ENCODE measurements at places on chromosomes 6 and 20. TPM values are rescaled to one million over a fixed set of nuclear protein-coding genes. Genes with fewer than 3 reads are reported as not detected.

GRCh38 chr20:1394686-1395085 lies 1.8 kb upstream of the FKBP1A start:
- H3K4me1 ChIP-seq: peaks cover 37% of the 10 kb centered on the region
- DNase-seq: no peak
- no peak overlapping the region for H3K27ac ChIP-seq
- H3K36me3 ChIP-seq: no peaks in the 10 kb centered on the region
- H3K27me3 ChIP-seq: no peaks in the 10 kb centered on the region
- no peak overlapping the region for H3K4me3 ChIP-seq

The TP53TG5 gene
- total RNA-seq: not detected

GRCh38 chr6:157469378-157469777 lies 88.4 kb downstream of the ZDHHC14 start:
- no peak overlapping the region for H3K4me3 ChIP-seq
- no peaks in the 10 kb centered on the region for H3K27me3 ChIP-seq
- H3K27ac ChIP-seq: no peak overlapping the region
- no peaks in the 10 kb centered on the region for H3K36me3 ChIP-seq
- DNase-seq: no peak
- no peaks in the 10 kb centered on the region for H3K4me1 ChIP-seq

DNA sequence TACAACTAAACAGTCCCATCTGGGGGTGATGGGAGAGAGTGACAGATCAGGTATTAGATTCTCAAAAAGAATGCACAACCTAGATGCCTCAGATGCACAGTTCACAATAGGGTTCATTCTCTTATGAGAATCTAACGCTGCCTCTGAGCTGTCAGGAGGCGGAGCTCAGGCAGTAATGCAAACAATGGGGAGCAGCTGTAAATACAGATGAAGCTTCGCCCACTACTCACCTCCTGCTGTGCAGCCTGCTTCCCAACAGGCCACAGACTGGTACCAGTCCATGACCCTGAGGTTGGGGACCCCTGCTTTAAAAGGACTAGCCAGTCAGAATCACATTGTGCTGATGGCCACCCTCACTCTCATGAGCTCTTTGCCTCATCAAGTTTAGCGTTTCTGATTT lies 247.0 kb upstream of the KCNQ5 start:
- H3K27ac ChIP-seq: no peak overlapping the region
- H3K27me3 ChIP-seq: no peaks in the 10 kb centered on the region
- DNase-seq: no peak
- no peaks in the 10 kb centered on the region for H3K36me3 ChIP-seq
- no peak overlapping the region for H3K4me3 ChIP-seq
- H3K4me1 ChIP-seq: no peaks in the 10 kb centered on the region

DNA sequence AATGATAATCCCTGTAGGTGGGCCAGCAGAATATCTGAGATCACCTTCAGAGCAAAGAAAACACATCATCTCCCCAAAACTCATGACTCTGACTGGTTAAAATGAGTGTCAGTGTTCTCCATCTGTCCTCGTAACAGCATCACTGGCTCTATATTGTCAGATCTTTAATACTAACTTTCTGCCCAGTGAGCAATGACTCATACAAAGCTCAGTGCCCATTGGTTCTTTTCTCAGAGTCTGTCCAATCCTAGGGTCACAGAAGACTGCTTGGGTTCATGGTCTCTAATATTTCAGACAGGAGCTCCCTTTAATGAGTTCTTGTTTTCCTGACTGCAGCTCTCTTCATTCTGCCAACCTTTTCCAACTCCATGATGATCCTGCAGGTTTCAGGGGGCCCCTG lies 36.4 kb downstream of the HLA-DPB1 start:
- no peaks in the 10 kb centered on the region for H3K36me3 ChIP-seq
- no peak overlapping the region for H3K4me3 ChIP-seq
- peaks cover 22% of the 10 kb centered on the region for H3K27me3 ChIP-seq
- H3K4me1 ChIP-seq: no peaks in the 10 kb centered on the region

The GRIK2 gene
- total RNA-seq: not detected

- no peak overlapping the region for H3K4me3 ChIP-seq
- no peak for DNase-seq
- no peak overlapping the region for H3K27ac ChIP-seq
- H3K36me3 ChIP-seq: no peaks in the 10 kb centered on the region
- H3K27me3 ChIP-seq: no peaks in the 10 kb centered on the region
Measured at GRCh38 chr20:20744170-20744725, 31.8 kb upstream of the RALGAPA2 start.

DNA sequence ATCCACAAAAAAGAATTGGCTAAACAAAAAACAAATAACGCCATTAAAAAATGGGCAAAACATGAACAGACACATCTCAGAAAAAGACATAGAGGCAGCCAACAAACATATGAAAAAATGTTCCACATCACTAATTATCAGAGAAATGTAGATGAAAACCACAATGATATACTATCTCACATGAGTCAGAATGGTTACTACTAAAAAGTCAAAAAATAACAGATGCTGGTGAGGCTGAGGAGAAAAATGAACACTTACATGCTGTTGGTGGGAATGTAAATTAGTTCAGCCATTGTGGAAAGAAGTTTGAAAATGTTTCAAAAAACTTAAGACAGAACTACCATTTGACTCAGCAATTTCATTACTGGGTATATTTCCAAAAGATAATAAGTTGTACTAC lies 430.1 kb upstream of the JAG1 start:
- DNase-seq: no peak
- no peak overlapping the region for H3K4me3 ChIP-seq
- H3K4me1 ChIP-seq: no peaks in the 10 kb centered on the region
- H3K27me3 ChIP-seq: no peaks in the 10 kb centered on the region
- no peak overlapping the region for H3K27ac ChIP-seq

DNA sequence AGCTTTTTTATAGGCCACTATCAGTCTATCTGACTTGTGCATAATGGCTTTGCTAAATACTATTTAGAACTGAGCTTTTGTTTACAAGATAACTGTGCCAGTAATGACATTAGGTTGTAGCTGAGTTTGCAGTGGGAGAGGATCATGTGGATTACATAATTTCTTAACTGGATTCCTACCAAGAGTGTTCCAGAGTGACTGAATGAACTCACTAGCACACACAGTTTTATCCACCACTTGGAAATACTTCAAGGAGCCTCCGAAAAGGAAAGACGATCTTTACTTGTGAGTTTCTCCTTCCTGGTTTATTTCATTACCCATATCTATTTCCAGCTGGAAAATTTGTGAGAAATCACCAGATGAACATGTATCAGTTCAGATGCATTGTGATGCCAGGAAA lies 10.9 kb upstream of the SYNE1 start:
- no peak overlapping the region for H3K27ac ChIP-seq
- no peaks in the 10 kb centered on the region for H3K36me3 ChIP-seq
- H3K27me3 ChIP-seq: no peaks in the 10 kb centered on the region
- no peak overlapping the region for H3K4me3 ChIP-seq
- no peaks in the 10 kb centered on the region for H3K4me1 ChIP-seq

DNA sequence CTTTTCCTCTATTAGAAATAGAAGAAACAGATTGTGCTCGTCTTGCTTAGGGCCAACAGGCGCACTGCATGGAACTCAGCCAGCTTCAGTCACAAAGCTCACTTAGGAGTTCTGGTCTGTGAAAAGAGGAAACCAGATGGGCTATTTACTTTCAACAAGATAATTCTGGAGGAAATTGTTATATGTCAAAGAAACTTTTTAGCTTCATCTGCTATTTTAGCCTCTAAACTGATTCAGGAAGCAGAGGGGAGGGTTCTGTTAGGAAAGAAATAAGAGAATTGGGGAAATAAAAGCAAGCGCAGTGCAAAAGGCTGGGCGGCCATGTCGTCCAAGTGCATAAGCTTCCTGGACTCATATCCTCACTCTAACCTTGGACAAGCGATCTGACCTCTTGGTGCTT lies 21.3 kb downstream of the PRKN start:
- no peaks in the 10 kb centered on the region for H3K4me1 ChIP-seq
- H3K27me3 ChIP-seq: no peaks in the 10 kb centered on the region
- no peaks in the 10 kb centered on the region for H3K36me3 ChIP-seq
- no peak for DNase-seq

The FAXC gene
- not detected for total RNA-seq

- H3K4me3 ChIP-seq: no peak overlapping the region
- H3K4me1 ChIP-seq: no peaks in the 10 kb centered on the region
- no peaks in the 10 kb centered on the region for H3K27me3 ChIP-seq
- H3K36me3 ChIP-seq: no peaks in the 10 kb centered on the region
Measured at GRCh38 chr20:21262812-21263211, 40.3 kb upstream of the XRN2 start.

- H3K27ac ChIP-seq: no peak overlapping the region
- H3K4me3 ChIP-seq: no peak overlapping the region
- H3K4me1 ChIP-seq: no peaks in the 10 kb centered on the region
Measured at GRCh38 chr6:74891349-74891831, 314.5 kb downstream of the COL12A1 start.

DNA sequence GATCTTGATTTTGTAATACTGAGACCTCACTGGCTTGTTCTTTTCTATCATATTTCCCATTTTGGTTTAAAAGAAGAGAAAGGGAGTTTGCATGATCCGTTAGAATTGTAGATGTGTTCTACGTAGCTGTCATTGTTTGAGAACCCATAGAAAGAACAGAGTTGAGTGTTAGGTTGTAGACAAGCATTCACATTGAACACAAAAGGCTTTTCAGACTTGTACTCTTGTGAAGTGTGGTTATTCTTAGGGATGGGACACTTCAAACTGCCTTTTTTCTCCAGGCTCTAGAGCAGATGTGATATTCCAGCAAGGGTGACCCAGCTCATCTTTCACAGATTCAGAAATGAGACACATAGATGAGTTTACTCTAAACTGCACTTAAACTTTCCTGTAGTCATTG lies 19.9 kb downstream of the FOXO3 start:
- H3K27me3 ChIP-seq: no peaks in the 10 kb centered on the region
- no peak for DNase-seq
- no peaks in the 10 kb centered on the region for H3K36me3 ChIP-seq
- H3K4me3 ChIP-seq: no peak overlapping the region
- no peak overlapping the region for H3K27ac ChIP-seq
- peaks cover 40% of the 10 kb centered on the region for H3K4me1 ChIP-seq

GRCh38 chr6:165636402-165637048 lies 26.5 kb downstream of the PDE10A start:
- DNase-seq: no peak
- no peak overlapping the region for H3K27ac ChIP-seq
- H3K4me1 ChIP-seq: no peaks in the 10 kb centered on the region
- H3K36me3 ChIP-seq: no peaks in the 10 kb centered on the region
- H3K4me3 ChIP-seq: no peak overlapping the region

- H3K36me3 ChIP-seq: no peaks in the 10 kb centered on the region
- H3K27me3 ChIP-seq: no peaks in the 10 kb centered on the region
- peaks cover 7% of the 10 kb centered on the region for H3K4me1 ChIP-seq
- no peak for DNase-seq
- no peak overlapping the region for H3K4me3 ChIP-seq
- no peak overlapping the region for H3K27ac ChIP-seq
Measured at GRCh38 chr6:158069800-158070195, 88.1 kb downstream of the SYNJ2 start.

The RIMS4 gene
- not detected for total RNA-seq

- H3K4me1 ChIP-seq: no peaks in the 10 kb centered on the region
- H3K27ac ChIP-seq: no peak overlapping the region
- no peaks in the 10 kb centered on the region for H3K36me3 ChIP-seq
- DNase-seq: no peak
Measured at GRCh38 chr6:147397306-147397705, 111.2 kb upstream of the SAMD5 start.

The SRC gene
- 2.4 TPM for total RNA-seq

DNA sequence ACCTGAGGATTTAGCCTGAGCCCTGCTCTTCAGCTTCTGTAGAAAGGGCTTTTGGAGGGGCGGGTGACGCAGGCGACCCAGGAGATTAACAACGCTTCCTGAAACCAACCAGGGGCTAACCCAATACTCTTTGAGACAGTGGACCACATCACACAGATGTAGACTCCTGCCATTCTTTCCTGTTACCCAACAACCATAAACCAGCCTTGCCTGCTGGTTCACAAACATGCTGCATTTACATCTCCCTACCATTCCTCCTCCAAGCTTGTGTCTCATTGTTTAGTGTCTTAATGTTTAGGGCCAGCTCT lies 28.3 kb downstream of the PPP1R16B start:
- no peak overlapping the region for H3K27ac ChIP-seq
- H3K36me3 ChIP-seq: peaks cover 4% of the 10 kb centered on the region
- DNase-seq: peak; percentile 65
- no peak overlapping the region for H3K4me3 ChIP-seq

GRCh38 chr6:56176741-56177140 lies 70.6 kb downstream of the COL21A1 start:
- no peak overlapping the region for H3K4me3 ChIP-seq
- no peaks in the 10 kb centered on the region for H3K36me3 ChIP-seq
- no peak for DNase-seq
- no peak overlapping the region for H3K27ac ChIP-seq
- H3K4me1 ChIP-seq: no peaks in the 10 kb centered on the region

DNA sequence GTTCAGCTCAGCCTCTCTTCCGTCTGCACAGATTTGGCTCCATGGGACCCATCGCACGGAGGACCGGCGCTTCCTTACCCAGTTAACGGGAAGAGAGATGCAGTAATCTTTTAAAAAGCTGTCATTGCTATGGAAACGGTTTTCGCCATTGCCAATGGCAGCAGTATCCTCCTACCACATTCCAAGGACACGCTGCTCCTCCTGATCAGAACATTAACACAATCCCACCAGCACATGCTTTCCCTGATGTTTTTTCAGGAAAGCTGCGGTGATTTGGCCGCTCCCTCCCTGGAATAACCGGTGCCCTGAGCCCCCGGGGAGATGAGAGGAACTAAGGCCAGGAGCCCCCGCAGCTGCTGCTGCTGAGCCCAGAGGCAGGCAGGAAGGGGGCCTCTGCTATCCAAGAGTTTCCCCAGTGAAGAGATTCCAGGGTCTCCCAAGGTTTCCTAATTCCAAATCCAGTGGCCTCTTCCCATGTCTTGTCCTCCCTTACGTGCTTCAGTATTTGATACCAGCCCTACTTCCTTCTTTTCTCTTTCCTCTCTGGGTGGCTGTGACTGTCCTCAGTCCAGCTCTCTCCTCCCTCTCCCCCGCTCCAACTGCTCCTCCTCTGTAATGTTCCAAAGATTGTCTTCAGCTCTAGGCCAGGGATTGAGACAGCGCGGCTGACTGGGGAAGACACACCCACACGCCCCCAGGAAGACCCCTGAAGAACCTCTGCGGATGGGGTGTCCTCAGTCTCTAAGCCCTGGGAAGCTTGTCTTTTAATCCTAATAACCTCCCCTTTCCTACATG lies 2.6 kb downstream of the BNIP5 start:
- H3K27me3 ChIP-seq: peaks cover 19% of the 10 kb centered on the region
- no peak for DNase-seq
- H3K4me3 ChIP-seq: no peak overlapping the region
- H3K27ac ChIP-seq: no peak overlapping the region

DNA sequence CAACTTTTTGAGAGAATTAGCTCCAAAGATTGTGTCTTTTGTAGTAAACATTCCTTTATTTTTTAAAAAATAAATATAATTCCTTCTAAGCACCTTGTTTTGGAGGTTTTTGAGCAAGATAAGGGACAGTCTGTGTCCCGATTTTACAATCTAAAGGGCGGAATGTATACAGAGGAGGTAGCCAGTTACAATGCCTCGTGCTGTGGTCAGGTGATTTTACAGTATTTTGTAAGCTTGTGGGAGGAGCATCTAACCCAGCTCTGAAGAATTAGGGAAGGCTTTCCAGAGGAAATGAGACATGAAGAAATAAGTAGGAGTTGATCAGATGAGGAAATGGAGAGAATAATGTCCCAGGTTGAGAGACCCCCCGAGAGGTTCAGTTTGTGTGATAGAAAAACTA lies 1.3 kb downstream of the HINT3 start:
- peak overlapping the region; percentile 95 for H3K27ac ChIP-seq
- peaks cover 29% of the 10 kb centered on the region for H3K4me1 ChIP-seq
- peak overlapping the region; percentile 16 for H3K4me3 ChIP-seq
- no peaks in the 10 kb centered on the region for H3K36me3 ChIP-seq
- no peak for DNase-seq
